PC-3 (cell line): ENCODE measurements at places on chromosomes 2 and 18. TPM values are rescaled to one million over a fixed set of nuclear protein-coding genes. Genes with fewer than 3 reads are reported as not detected.

- no peak for DNase-seq
Observed at GRCh38 chr2:170997893-170998597, 69.0 kb downstream of the GORASP2 start.

- DNase-seq, result no peak
Observed at GRCh38 chr2:19753314-19753713, 148.5 kb downstream of the TTC32 start.

GRCh38 chr2:176507786-176508185, 238.5 kb downstream of the MTX2 start:
- no peak for DNase-seq

- no peak for DNase-seq
Observed at GRCh38 chr18:21270453-21270852, 28.4 kb downstream of the GREB1L start.

GRCh38 chr18:23263551-23264235, 128.4 kb downstream of the CABLES1 start:
- DNase-seq, result no peak

- DNase-seq, result no peak
Observed at GRCh38 chr2:222677981-222678380, 6.5 kb downstream of the MOGAT1 start.

DNA sequence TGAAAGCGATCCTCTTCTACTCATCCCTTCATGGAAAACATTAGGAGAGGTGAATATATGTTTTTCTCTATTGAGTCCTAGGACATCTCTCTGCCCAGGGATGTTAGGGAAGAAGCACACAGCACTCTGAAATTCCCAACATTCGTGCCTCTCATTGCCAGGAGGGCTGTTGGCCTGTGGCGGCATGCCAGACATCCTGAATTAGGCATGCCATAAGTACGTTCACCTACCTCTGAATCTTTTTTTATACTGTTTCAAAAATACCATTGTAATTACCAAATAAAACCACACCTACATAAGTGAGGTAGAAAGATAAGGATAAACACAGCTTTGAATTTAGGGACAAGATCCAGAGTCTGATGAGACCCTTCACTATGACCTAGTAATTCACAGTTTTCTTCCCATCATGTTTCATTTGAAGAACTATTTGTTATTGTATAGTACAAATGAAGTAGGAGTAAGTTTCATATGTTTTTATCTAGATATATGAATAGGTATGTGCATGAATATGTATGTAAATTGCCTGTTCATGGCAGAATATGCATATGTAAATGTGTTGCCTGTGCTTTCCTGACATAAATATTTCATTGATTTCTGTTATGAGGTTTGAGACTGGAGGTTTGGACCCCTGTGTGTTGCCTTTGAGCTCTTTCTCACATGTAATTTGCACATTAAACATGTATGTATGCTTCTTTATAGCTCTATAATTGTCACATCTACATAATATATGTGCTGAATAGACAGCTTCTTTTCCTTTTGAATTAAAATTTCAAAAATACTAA, 66.6 kb upstream of the STAM2 start:
- peak; percentile 64 for DNase-seq

GRCh38 chr2:46216213-46216612, 81.0 kb upstream of the EPAS1 start:
- DNase-seq, result peak; percentile 65

GRCh38 chr2:98372121-98372520, 25.9 kb downstream of the CNGA3 start:
- DNase-seq, result no peak

- no peak for DNase-seq
Observed at GRCh38 chr2:170716851-170717598, 1.9 kb downstream of the SP5 start.

- DNase-seq, result no peak
Observed at GRCh38 chr2:109342256-109342850, 213.3 kb downstream of the SH3RF3 start.

- peak; percentile 85 for DNase-seq
Observed at GRCh38 chr2:7516484-7517063, 599.4 kb downstream of the RNF144A start.

DNA sequence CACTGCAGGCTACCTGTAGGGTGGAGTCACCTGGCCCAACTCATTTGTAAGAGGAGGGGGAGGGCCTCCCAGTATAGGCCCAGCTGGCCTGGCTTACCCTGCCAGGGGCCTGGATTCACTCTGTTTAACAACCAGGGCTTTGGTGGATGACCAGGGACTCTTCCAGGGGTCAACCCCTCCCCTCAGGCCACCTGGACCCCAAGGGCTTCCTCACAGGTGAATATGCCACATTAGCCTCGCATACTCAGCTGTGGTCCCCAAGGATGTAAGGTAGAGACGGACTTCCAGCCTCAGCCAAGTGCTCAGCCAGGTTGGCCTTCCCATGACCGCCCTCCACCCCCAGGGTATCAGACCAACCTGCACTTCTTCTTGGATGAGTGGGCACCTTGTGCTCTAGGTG, 8.8 kb upstream of the SH3RF3 start:
- no peak for DNase-seq

- DNase-seq, result no peak
Observed at GRCh38 chr2:70988151-70988550, 6.5 kb downstream of the TEX261 start.

- DNase-seq, result no peak
Observed at GRCh38 chr2:241109210-241110088, 7.4 kb upstream of the MTERF4 start.

- no peak for DNase-seq
Observed at GRCh38 chr2:3472296-3472695, 47.0 kb downstream of the ADI1 start.

GRCh38 chr2:26752656-26753055, 11.4 kb upstream of the SLC35F6 start:
- DNase-seq, result no peak

DNA sequence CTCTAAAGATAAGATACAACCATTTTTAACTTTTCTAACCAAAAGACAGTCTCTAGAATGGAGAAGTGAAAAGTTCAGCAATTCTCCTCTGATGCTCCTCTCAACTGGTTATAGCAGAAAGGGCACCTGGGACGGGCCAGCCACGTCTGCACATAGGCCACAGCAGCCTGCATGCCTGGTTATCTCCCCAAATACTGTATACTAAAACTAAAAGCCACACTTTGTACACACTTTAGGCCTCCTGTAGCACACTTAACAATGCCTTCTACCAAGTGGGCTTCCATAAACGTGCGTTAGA, 179.1 kb downstream of the ANKRD44 start:
- no peak for DNase-seq

- DNase-seq, result no peak
Observed at GRCh38 chr18:10752382-10752781, 226.6 kb downstream of the NAPG start.

DNA sequence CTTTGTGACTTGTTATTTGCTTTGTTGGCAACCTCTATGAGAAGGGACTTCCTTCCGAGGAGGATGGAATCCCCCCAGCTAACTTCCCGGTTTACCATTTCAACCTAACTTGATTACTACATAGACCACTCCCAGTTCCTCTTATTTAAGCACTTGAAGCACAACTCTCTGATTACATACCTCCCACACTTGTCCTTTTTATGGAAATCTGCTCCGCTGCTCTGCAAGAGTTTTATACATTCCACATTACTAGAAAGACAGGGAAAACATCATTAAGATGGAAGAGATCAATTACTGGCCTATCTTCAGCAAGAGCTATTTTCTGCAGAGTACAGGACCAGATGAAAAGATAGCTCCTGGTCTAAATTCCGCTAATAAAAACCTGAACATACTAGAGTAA, 160.0 kb upstream of the PGAP1 start:
- DNase-seq, result peak; percentile 15

DNA sequence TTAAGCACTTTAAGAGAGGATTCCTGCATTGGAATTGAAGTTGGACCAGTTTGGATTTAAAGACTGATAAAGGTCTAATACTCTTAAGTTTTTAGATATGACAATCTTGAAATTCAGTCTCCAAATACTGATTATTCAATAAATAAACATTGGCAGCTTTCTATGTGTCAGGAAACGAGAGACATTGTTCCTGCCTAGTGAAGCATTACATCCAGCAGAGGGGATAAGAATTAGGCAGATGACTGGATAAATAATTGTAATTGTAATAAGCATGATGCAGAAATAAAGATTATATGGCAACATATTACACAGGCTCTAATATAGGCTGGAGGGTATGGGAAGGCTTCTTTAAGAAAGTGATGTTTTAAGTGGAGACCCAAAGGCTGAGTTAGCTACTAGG, 226.5 kb upstream of the MMADHC start:
- DNase-seq, result no peak

DNA sequence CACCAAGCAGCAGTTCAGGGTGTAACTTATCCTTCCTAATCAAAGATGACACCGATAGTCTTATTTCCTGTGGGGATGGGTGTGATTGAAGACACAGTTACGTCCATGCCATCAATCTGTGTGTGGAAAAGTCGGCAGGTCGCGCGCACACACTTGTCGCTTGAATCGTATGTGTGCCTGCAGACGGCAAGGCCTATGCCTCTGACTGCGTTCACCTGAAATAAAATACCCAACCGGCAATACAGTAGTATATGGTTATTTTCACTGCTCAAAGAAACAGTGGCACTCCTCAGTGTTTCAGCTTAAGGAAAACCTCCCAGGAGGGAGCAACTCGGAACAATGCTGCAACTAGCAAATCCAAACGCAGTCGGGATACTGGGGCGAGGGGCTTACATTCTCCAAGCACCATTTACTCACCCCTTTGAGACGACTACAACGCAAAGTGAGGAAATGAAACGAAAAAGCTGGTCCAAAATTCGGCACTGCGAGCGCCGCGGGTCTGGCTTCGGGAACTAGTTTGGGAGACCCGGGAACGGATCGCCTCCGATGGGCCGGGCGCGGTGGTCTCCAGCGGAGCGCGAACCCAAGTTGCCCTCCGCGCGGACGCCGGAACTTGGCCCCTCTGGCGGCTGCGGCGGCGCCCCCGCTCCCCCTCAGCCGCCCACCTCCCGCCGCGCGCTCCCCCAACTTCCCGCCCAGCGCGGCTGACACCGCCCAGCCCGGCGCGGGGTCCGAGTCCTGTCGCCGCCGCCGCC, 675 bp downstream of the PRKD3 start:
- DNase-seq, result peak; percentile 55

DNA sequence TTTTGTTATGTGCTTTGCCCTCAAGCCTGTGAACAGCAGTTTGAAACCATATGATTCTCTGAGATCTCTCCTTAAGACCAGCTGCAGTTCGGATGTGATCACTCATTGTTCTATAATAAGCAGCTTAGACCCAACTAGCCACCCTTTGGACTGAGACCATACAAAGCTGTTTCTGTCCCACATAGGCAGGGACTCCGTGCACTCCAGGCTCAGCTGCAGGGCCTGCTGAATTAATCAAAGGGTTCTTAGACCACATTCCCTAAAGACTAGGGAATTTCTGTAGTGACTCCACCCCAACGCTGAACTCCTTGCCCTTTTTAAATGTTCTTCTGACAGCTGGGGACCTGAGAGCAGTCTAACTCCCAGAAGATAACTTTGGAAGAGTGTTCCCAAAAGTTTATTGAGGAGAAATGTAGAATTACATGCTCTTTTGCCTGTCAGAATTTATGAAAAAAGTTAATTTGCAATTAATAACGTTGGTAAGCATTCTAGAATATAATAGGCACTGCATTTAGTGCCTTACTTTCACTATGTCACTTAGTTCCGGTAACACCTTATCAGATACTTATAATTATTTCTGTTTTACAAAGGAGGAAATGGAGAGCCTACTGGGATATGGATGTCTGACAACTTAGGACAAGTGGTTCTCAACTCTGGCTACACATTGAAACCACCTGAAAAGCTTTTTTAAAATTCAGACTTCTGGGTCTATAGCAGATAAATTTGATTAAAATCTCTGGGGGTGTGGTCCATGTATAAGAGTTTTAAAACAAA, 42.3 kb downstream of the GULP1 start:
- no peak for DNase-seq

DNA sequence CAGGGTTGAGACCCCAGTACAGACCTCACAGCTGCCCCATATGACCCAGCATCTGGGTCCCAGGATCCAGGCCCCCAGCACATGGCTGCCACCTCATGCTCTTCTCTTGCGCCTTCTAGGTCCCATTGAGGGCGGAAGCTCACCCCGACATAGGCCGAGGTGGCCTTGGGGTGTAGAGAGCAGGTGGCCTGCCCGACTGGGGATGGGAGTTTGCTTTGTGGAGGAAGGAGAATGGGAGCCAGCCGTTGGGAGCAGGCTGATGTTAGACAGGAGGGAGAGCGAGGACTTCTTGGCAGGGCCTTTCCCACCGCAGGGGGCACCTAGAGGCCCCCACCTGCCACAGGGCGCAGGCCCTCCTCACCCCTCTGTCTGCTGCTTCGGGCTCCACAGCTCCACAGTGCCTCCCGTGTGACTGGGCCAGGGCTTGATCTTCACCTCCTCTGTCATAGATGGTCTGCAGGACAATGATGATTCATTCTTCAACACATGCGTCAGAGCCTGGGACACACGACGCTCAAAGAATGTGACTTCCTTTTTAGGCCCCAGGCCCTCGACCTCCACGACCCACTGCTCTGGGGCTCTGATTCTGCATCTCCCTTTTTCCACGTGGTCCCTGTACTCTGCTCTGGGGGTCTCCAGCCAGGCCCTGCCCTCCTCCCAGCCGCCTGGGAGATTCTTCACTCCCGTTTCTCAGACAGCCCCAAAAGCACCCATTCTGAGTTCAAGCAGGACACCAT, 86.6 kb upstream of the ODC1 start:
- DNase-seq, result peak; percentile 40

- DNase-seq, result peak; percentile 36
Observed at GRCh38 chr18:36572135-36572856, 256.5 kb downstream of the TPGS2 start.

GRCh38 chr2:224562831-224563230, 22.3 kb downstream of the CUL3 start:
- DNase-seq, result peak; percentile 73

- DNase-seq, result no peak
Observed at GRCh38 chr18:55314615-55315237, 273.3 kb downstream of the TCF4 start.

DNA sequence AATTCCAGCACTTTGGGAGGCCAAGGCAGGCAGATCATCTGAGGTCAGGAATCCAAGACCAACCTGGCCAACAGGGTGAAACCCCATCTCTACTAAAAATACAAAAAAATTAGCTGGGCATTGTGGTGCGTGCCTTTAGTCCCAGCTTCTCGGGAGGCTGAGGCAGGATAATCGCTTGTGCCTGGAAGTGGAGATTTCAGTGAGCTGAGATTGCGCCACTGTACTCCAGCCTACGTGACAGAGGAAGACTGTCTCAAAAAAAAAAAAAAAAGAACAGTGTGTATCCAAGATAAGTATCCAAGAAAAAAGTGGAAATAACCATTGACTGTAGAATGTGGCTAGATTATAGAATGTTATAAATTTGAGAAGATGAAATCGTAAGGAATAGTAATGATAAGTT, 142.1 kb downstream of the FAM124B start:
- no peak for DNase-seq

- DNase-seq, result no peak
Observed at GRCh38 chr2:181978351-181979150, 7.1 kb upstream of the PPP1R1C start.

- peak; percentile 25 for DNase-seq
Observed at GRCh38 chr2:218074031-218074430, 5.0 kb downstream of the RUFY4 start.

GRCh38 chr2:115163572-115163971, 721.1 kb downstream of the DPP10 start:
- DNase-seq, result no peak

REG1A gene
- total RNA-seq, result not detected in 2 replicates

CYTIP gene
- total RNA-seq, result 0.26 TPM in 1 of 2 replicates, not detected in the other

PTPRN gene
- 0.07 TPM in 1 of 2 replicates, not detected in the other for total RNA-seq

LINC00305 gene
- total RNA-seq, result not detected in 2 replicates

ATP8B1 gene
- total RNA-seq, result 18.4 and 24.8 TPM in 2 replicates

SERPINB11 gene
- not detected in 2 replicates for total RNA-seq

LIMS3 gene
- 0.26 TPM in 1 of 2 replicates, not detected in the other for total RNA-seq

GKN2 gene
- total RNA-seq, result 0.58 TPM in 1 of 2 replicates, not detected in the other

TMEM163 gene
- total RNA-seq, result 0.12 and 0.47 TPM in 2 replicates

MLPH gene
- 201 and 270 TPM in 2 replicates for total RNA-seq
